ENCODE measurements at places on chromosomes 5 and 9.

- no peak for DNase-seq
Observed at GRCh38 chr5:135482381-135482933, 30.3 kb upstream of the TIFAB start.

GRCh38 chr9:136792321-136793085, 1.4 kb downstream of the TMEM141 start:
- DNase-seq = no peak

DNA sequence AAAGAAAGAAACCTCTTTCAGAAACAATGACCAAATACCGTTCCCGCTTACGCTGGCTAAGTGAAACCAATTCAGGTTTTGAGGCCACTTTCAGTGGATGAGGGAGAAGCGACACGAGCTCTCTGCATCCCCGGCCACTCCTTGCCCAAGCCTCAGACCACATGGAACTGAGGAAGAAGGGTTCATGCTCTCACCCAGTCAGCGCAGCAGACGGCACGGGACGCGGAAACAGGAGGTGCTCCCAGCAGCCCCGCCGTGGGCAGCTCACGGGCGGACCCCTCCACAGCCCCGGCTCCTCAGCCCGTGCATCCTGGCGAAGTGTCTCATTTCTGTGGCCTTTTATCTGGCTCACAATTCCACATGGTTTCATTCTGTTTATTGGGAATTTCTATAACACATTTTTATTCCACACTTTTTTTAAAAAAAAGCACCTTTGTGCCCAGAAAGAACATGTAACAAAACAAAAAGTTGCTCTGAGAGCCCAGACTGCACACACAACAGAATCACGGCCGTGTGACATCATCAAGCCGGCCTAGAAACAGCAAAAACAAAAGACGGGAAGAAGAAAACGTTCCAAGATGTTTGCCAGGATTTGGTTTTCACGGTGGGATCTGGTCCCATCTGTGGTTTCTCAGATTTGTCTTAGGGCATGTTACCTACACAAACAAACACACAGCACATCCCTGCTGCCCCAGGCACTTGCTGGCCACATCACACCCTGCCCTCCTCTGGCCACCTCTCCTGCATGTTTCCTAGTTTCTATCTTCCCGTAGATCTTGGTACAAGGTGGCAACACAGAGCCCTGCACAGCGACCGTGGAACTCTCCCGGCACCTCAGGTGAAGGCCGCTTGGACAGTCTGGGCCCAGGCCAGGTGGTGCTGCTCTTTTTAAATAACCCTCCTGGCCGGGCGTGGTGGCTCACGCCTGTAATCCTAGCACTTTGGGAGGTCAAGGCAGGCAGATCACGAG, 16.2 kb downstream of the QSOX2 start:
- DNase-seq = no peak

- no peak for DNase-seq
Observed at GRCh38 chr9:18396102-18396728, 77.7 kb upstream of the ADAMTSL1 start.

DNA sequence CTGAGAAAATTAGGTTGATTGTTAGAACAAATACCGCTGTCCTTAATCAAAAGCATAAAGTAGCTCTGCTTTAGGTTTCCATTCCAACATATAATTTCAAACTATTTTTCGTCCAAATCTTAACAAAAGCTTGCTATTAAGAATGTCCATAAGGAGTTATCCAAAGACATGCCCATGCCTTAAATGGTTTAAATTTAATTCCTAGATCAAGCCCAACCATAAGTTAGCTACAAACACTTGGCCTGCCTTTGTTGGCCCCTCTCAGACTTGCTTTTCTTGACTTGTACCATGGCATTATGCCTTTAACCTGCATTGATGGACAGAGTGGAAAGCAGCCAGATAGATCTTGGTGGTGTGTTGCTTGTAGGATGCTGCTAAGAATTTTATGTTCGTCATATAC, 8.8 kb downstream of the GARNL3 start:
- DNase-seq = no peak

DNA sequence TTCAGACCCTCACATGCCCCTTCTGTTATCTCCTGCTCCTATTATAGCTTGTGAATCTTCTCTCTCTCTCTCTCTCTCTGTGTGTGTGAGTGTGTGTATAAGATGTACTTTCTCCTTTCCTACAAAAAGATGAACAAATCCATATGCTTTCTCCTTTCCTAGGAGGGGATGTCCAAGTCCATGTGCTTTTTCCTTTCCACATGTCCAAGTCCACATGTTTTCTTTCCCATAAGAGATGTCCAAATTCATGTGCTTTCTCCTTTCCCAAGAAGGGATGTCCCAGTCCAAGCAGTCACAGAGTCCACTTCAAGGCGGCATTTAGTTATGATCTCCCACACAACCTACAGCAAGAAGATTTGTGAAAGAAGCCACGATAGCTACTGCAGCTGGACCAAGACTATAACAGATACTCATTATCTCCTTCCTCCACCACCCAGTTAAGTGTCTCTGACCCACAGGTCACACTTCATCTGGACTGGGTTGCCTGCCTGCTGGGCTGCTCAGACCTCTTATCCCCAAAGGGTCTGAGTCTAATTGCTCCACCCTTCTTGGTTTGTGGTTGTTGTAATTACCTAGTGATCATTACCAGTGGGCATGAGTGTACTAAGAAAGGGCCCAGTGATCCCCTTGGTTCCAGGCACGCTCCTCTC, 18.4 kb upstream of the FOXI1 start:
- no peak for DNase-seq

DNA sequence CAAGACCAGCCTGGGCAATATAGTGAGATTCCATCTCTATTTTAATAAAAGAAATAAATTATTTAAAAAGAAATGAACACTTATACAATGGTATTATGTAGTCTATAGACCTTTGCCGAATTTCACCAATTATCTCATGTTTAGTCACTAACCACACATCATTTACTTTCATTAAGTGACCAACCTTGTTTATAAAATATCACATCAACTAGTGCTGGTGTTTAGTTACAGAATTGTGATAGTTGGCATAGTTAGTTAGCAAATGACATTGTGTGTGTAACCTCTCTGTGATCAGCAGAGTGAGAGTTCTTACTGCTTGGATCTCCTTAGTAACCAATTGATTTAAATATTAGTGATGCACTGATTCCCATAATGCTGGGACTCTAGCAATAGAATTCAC, 71.8 kb downstream of the PRR16 start:
- no peak for DNase-seq

GRCh38 chr9:130474106-130474505, 29.3 kb downstream of the ASS1 start:
- DNase-seq = no peak

GRCh38 chr5:111848476-111848875, 91.5 kb upstream of the NREP start:
- no peak for DNase-seq

- no peak for DNase-seq
Observed at GRCh38 chr5:123087173-123088030, 1.6 kb upstream of the PRDM6 start.

DNA sequence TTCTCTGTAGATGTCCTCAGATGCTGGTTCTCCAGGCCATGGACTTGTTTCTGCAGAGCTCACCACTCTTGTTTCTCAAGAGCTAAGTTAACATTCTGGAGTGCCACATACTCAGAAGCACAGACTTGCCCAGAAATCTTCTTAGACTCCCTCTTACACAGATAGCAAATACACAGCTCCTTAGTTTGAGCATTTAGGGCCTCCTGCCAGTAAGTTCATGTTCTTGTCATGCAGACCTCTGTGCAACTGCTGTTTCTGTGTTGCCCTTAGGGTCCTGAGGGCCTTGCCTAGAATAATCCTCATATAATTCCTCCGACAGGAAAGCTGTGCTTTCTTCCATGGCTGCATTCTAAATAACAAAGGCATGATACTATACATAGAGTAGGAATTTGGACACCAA, 1.3 kb upstream of the PTPDC1 start:
- DNase-seq = no peak

DNA sequence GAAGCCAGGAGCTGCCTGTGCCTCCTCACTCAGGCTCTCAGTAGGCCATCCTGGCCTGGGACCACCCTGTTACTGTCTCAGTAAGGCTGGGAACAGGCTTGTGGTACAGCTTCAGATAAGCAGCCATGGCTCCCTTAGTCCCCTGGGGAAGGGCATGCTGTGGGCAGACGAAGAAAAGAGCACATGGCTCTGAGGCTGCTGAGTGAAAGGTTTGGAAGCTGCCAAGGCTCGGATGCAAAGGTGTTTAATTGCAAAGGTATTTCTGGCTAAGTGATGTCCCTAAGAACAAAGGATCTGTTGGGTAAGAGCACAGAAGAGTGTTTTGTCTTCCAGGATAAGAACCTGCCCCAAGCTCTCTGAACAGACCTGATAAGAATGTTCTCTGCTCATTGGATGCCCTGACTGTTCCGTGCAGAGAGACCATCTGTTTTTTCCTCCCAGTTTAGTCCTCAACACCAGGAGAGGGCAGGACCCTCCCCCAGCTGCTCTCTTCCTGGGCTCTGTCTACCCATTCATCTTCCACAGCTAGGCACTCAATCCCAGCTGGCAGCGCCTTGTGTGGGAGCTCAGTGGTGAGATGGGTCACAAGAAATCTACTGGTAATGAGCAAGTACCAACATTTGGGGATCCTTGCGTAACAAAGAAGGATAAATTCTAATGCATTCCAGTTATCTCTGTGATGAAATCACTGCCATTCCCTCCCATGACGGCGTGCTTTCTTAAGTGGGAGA, 17.7 kb downstream of the ANGPTL2 start:
- no peak for DNase-seq

DNA sequence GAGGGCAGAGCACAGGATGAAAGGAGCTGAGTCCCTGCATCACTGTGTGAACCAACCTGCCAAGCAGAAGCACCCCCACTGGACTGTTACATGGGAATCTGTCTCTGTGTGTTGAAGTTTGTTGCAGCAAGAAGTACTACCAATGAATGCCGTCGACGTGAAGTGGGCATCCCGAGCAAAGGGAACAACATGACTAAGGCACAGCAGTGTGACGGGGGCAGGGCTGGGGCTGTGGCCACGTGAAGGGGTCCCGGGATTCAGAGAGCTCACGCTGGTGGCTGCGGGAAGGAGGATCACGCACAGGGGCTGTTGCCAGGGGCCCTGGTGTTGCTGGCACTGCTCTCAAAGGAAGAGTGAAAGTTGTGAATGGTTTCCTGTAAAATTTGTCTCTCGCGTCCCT, 27.5 kb upstream of the GABBR2 start:
- DNase-seq = no peak

DNA sequence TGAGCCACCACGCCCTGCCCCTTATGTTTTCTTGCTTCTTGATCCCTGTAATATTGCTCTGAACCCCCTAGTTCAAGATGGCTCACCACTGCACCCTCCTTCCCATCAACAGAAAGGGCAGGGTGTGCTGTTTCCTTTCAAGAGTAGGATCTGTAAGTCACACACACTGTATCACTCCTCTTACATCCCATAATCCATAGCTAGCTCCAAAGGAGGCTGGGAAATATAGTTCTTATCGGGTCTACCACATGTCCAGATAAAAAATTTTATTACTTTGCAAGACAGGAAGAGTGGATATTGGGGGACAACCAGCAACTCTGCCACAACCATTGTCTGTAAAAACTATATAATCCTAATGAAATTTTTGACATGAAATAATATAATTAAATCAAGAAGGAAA, 79.6 kb downstream of the C9orf50 start:
- no peak for DNase-seq

DNA sequence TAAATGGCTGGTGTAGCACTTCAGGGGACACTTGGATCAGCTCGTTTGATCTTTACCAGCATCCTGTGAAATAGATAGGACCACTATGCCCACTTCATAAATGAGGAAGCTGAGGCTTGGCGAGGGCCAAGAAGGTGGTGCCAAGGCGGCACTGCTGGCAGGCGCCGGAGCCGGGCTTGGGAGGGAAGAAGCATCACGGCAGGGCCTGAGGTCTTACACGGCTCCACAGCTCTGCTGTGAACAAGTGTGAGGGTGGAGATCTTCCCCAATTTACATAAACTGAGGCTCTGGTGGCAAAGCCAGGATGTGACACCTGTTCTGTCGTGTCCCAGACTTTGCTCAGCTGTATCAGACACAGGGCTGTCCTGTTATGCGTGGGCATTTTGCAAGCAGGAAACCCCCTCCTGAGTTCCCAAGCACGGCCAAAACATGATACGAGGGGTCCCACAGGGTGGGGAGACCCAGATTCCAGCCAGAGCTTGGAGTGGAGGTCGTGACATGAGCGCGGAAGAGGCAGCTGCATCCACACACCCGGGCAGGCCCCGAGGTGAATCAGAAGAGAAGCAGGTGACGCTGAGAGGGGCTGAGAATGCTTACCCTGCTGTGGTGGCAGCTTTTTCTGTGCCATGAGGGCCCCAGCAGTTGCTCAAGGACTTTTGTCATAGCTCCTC, 117.5 kb upstream of the BOD1 start:
- DNase-seq = no peak

DNA sequence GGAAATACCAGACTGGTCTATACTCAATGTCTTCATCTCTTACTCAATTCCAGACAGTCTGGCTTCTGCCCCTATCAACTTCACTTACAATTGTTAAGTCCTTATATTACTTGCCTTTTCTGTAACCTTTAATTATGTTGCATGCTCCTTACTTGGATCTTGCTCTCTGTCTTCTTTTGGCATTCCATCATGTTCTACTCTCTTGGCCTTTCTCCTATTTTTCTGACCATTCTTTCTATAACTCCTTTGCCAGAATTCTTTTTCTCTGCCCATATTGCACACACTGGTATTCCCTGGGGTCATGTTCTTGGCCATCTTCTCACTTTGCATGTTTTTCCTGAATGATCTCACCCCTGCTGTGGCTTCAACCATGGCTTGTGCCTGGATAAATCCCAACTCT, 209.8 kb upstream of the ZNF462 start:
- no peak for DNase-seq

- no peak for DNase-seq
Observed at GRCh38 chr9:121781145-121781548, 129.7 kb downstream of the DAB2IP start.

DNA sequence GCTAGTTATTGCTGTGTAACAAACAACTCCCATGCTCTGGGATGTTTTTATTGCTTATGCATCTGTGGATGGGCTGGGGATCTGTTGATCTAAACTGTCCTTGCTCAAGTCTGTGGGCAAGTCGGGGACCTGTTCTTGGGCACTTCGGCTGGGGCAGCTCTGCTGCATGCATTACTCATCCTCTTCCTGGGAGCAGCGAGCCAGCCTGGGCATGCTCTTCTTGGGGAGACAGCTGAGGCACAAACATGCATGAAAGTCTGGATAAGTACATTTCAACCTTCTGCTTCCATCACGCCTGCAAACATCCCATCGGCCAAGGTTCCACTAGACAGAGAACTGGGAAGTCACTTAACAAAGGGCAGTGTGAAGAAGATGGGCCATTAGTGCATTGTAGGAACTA, 66.3 kb downstream of the ANKRD33B start:
- DNase-seq = no peak

- DNase-seq = no peak
Observed at GRCh38 chr9:88559661-88560060, 24.7 kb downstream of the NXNL2 start.

All from effector CD4-positive, alpha-beta T cell (primary cell).